ENCODE measurements at places on chromosomes 1 and 21.

GRCh38 chr1:246308533-246309075 lies 198.5 kb downstream of the SMYD3 start:
- DNase-seq = no peak

DNA sequence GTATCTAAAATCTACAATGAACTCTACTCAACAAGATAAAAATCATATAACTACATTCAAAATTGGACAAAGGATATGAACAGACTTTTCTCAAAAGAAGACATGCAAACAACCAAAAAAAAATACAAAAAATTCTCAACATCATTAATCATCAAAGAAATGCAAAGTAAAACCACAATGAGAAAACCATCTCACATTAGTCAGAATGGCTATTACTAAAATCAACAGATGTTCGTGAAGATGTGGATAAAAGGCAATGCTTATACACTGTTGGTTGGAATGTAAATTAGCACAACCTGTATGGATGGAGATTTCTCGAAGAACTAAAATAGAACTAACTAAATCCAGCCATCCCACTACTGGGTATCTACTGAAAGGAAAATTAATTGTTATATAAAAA lies 1080.8 kb downstream of the AMY1C start:
- DNase-seq = no peak

DNA sequence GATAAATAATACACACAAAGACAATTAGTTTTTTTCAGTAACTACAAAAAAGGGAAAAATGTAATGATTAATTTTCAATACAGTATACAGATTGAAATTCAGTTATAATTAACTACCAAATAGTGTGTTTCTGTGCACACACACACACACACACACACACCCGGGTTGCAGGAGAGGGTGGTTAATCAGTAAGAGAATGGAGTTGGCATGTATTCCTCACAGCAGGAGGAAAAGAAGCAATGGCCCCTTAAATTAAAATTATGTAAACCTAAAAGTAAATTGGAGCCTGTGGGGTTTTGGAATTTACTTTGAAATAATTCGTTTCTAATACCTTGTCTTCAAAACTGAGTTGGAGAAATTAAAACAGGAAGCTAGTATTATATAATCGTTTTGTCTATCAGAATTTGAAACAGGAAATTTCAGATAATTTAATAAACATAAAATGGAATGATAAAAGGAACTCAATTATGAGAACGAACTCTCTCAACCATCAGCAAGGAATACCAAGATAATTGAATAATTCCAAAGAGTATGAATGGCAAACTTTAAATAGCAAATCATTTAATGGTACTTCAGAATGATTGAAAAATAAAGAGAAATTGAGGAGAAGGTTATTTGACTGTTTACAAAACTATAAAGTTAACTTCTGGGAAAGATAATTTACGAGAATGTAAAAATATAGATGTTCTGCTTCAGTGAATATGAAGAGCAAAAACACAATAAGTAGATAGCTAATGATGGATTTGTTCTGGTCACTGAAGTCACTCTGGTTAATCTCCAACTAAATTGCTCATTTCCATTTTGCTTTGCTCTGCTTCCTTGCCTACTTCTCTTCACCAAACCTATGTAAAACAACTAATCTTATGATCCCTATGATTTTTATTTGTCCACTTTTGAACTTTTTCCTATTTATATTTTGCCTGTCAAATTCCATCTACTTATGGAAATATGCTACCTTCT lies 547.9 kb upstream of the ZP4 start:
- DNase-seq = no peak

GRCh38 chr1:9753121-9753531 lies 70.6 kb downstream of the CLSTN1 start:
- DNase-seq = peak; percentile 79

Data from fibroblast of skin of right quadriceps (primary cell).